Sigmoid colon (tissue), 7 donors: ENCODE measurements at places on chromosomes 3 and 15. TPM values are rescaled to one million over a fixed set of nuclear protein-coding genes. Genes with fewer than 3 reads are reported as not detected.

The PGBD4 gene
- 1.3 TPM for total RNA-seq

The BFSP2 gene
- total RNA-seq = not detected

The C3orf62 gene
- total RNA-seq = 19.4 TPM

DNA sequence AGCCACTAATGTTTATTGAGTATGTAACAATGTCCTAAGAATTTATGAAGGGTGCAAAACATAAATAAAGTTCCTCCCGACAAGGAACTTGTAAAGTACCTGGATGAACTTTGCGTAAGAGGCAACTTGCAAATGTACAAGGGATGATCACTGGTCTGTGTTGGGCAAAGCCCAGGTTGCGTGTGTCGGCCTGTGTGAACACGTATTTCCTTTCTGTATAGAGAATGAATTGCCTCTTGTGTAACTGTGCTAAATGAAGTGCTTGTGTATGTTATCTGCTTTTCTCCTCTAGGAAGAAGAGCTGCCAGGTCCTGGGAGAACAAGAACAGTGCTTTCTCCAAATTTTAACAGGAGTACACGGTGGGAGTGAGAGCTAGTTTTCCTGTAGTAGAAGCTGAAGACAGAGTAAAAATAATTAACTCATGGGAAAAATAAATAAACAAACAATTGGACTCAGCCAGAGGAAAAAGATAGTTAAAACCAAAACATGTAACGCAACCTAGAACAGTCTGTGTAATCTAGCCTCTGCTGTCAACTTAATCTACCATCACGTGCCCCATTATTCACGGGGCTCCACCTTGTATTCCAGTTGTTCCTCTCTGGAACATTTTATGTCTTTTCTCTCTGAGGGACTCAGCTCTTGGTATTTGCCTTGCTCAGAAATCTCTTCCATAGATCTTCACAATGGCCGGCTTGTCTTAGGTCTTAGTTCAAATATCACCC lies 83.7 kb upstream of the RASGRP1 start:
- no peaks in the 10 kb centered on the region for H3K36me3 ChIP-seq
- no peak for DNase-seq
- no peak overlapping the region for H3K4me3 ChIP-seq
- H3K27me3 ChIP-seq = no peaks in the 10 kb centered on the region
- H3K4me1 ChIP-seq = no peaks in the 10 kb centered on the region
- no peak overlapping the region for H3K27ac ChIP-seq

DNA sequence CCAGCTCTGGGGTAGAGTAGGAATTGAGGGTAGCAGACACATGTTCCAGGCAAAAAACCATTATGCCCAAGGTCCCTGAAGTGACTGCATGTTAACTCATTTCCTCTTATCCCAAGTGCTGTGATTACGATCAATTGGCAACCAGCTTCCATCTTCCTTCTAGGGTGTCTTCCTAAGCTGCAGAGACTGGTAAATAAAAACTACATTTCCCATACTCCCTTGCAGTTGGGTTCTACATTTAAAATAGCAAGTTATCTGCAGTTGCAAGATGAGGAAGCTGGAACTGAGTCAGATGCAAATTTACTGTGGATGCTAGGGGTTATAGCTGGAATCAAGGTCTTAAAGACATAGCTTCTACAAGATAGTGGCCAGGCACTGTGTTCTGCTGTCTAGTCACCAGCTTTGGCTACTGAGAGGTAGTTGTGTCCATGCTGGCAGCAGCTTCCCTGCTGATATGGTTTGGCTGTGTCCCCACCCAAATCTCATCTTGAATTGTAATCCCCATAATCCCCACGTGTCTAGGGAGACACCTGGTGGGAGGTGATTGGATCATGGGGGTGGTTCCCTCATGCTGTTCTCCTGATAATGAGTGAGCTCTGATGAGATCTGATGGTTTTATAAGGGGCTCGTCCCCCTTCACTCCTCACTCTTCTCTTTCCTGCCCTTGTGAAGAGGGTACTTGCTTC lies 51.3 kb upstream of the FBN1 start:
- H3K4me3 ChIP-seq = no peak overlapping the region
- DNase-seq = no peak
- no peaks in the 10 kb centered on the region for H3K4me1 ChIP-seq
- no peaks in the 10 kb centered on the region for H3K27me3 ChIP-seq
- H3K36me3 ChIP-seq = no peaks in the 10 kb centered on the region

The FAM3D gene
- total RNA-seq = not detected

DNA sequence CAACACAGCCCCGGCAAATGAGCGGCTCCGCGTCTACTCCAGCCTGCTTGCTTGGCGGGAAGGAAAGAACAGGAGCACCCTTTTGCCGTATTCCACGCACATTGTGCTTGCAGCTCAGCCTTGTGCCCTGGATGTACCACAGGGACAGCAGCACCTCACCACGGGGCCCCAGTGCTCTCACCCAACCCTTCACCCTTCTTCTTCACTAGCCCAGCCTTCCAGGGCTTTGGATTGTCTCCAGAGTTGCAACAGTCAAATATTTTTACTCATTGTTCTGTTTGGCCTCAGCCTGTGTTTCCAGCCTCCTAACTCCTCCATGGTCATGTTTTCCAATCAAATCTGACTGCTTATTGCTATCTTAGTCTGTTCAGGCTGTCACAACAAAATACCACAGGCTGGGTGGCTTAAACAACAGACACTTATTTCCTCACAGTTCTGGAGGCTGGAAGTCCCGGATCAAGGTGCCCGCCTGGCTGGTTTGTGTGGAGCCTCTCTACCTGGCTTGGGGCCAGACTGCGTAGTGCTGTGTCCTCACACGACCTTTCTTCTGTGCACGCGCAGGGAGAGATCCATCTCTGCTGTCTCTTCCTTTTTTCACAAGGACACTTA lies 79.2 kb upstream of the ABHD17C start:
- no peak overlapping the region for H3K4me3 ChIP-seq
- H3K27ac ChIP-seq = peak overlapping the region; percentile 48
- no peaks in the 10 kb centered on the region for H3K36me3 ChIP-seq

The CCDC80 gene
- total RNA-seq = 201 TPM

The WWTR1 gene
- total RNA-seq = 319 TPM

- H3K36me3 ChIP-seq = no peaks in the 10 kb centered on the region
- DNase-seq = no peak
- H3K27ac ChIP-seq = no peak overlapping the region
- no peaks in the 10 kb centered on the region for H3K4me1 ChIP-seq
- H3K4me3 ChIP-seq = no peak overlapping the region
- H3K27me3 ChIP-seq = no peaks in the 10 kb centered on the region
Observed at GRCh38 chr3:42473083-42473932, 29.1 kb upstream of the VIPR1 start.

GRCh38 chr3:151276038-151276686 lies 2.2 kb downstream of the P2RY14 start:
- H3K4me1 ChIP-seq = no peaks in the 10 kb centered on the region
- peak overlapping the region; percentile 1 for H3K27ac ChIP-seq
- no peaks in the 10 kb centered on the region for H3K27me3 ChIP-seq
- peak overlapping the region; percentile 33 for H3K4me3 ChIP-seq
- no peak for DNase-seq
- no peaks in the 10 kb centered on the region for H3K36me3 ChIP-seq

GRCh38 chr3:54681706-54682105 lies 246.2 kb downstream of the LRTM1 start:
- no peaks in the 10 kb centered on the region for H3K27me3 ChIP-seq
- H3K4me1 ChIP-seq = no peaks in the 10 kb centered on the region
- no peak overlapping the region for H3K4me3 ChIP-seq
- H3K27ac ChIP-seq = no peak overlapping the region
- no peaks in the 10 kb centered on the region for H3K36me3 ChIP-seq
- DNase-seq = no peak

DNA sequence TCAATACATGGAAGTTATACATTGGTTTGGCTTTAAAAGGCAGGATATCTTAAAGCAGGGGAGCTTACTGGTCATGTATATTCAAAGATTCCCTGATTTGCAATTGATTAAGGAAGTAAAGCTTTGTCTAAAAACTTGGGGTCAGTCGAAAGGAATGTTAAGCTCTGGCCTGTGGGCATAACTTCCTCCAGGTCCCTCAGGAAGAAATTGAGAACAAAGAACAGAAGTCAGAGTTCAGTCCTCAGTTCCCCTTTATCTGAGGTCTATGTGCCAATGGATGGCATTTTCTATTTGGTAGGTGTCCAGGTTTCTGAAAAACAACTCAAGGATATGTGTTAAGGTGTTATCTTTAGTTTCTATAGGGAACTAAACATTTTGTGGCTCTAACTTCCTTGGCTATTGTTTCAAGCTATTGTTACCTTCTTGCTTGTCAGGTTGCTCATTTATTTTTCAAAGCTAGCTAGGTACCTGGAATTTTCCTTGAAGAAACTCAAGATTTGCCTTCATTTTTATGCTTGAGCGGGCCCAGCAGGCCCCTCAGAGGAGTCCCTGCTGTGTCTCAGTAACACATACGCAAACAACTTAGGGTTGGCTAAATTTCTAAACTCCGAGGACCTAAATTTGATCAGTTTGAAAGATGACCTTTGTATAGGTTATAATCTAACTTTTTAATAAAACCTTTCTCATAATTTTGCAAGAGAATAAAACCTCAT lies 135.0 kb upstream of the UBE2E2 start:
- no peak overlapping the region for H3K27ac ChIP-seq
- H3K4me3 ChIP-seq = no peak overlapping the region
- H3K36me3 ChIP-seq = no peaks in the 10 kb centered on the region
- no peaks in the 10 kb centered on the region for H3K27me3 ChIP-seq

DNA sequence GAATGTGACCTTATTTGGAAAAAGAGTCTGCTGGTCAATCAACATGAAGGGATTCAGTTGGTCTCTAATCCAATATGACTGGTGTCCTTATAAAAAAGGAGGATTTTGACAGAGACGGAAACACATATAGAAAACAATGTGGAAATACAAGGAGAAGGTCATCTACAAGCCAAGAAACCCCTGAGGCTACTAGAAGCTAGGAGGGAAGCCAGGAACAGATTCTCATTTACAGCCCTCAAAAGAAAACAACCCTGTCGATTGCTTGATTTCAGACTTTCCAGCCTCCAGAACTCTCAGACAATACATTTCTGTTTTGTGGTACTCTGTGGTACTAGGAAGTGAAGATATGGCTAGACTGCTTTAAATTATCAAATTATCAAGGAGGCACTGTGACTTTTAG lies 162.9 kb upstream of the IGF1R start:
- no peak overlapping the region for H3K4me3 ChIP-seq
- no peaks in the 10 kb centered on the region for H3K27me3 ChIP-seq
- no peaks in the 10 kb centered on the region for H3K4me1 ChIP-seq

GRCh38 chr3:188817103-188817934 lies 354.5 kb upstream of the TPRG1 start:
- H3K36me3 ChIP-seq = no peaks in the 10 kb centered on the region
- no peak overlapping the region for H3K27ac ChIP-seq
- DNase-seq = no peak
- peaks cover 63% of the 10 kb centered on the region for H3K4me1 ChIP-seq
- no peak overlapping the region for H3K4me3 ChIP-seq

DNA sequence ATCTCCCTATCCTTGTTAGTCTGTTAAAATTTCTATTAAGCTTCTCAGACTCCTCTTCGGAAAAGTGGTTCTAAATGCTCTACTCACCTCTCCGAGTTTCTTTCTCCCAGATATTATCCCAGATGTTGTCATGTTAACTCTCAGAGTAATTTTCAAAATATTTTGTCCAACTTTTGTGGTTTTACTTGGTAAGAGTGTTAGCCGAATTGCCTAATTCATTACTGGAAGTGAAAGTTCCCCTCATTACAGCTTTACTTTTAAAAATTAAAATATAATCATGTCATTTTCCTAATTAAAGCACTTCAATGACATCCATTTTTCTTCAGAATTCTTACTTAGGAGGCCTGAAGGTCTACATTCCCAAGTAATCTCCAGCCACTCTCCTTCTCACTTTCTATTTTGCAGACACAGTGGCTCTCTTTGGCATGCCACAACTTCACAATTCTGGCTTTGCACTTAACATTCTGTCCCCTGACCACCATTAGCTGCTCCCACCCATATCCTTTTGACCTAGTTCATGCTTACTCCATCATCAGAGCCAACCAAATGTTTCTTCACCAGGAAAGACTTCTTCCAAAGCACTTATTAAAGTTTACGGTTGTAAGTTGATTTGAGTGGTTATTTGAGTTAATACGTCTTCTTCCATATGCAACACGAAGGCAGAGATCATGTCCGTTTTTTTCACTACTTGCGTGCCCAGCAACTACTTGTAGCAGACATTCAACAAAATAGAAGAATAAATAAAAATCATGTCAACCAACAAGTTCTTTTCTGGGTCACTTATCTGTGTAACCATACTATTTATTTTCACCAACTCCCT lies 10.2 kb upstream of the TIPARP start:
- H3K4me3 ChIP-seq = no peak overlapping the region
- no peak overlapping the region for H3K27ac ChIP-seq
- no peaks in the 10 kb centered on the region for H3K36me3 ChIP-seq
- no peaks in the 10 kb centered on the region for H3K27me3 ChIP-seq

DNA sequence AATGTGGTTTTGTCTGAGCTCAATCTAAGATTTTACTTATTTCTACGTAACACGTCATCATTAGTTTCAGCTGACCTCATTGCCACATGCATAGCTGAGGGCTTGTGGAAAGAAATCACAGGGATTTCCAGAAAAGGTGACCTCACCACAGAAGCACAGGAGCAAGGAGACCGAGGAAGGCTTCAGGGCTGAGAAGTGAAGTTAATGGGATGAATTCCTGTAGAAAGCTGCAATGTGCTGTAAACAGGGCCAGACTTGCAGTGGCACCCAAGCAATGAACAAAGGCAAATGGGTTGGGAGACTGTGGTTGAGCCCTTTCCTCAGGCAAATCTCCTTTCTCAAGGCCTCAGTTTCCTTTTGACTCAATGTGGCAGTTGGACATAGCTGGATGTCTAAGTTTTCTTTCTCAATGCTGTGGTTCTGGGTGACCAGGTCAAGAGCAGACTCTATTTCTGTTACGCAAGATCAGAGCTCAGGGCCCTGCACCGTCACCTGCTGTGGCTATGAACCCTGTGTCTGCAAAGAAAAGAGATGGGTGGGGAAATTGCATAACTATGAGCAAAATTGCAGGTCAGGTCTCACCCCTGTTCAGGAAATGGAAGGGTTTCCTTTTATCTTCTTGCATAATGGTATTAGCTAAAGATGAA lies 252.2 kb upstream of the TBL1XR1 start:
- H3K27ac ChIP-seq = peak overlapping the region; percentile 81
- no peak overlapping the region for H3K4me3 ChIP-seq
- DNase-seq = no peak
- no peaks in the 10 kb centered on the region for H3K36me3 ChIP-seq

DNA sequence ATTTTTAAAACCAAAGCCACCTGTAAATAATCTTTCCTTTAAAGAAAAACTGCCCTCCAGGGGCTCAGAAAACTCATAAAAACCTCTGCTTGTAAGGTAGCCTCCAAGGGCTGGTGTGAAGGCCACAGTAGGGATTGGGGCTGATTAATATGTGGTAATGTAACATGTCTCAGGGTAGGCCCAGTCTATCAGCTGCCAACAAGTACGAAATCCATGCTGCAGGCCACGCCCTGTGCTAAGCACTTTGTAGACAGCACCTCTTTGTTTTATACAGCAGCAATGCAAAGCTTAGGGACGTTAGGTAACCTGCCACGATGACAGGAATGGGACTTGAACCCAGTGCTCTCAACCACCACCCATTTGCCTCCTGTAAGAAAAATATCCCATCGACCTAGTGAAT lies 65.6 kb upstream of the PRICKLE2 start:
- peaks cover 26% of the 10 kb centered on the region for H3K4me1 ChIP-seq
- no peak for DNase-seq
- peak overlapping the region; percentile 48 for H3K27ac ChIP-seq
- H3K36me3 ChIP-seq = no peaks in the 10 kb centered on the region
- no peak overlapping the region for H3K4me3 ChIP-seq

The CNTN4 gene
- total RNA-seq = 7.5 TPM

- H3K36me3 ChIP-seq = no peaks in the 10 kb centered on the region
- DNase-seq = no peak
- peaks cover 28% of the 10 kb centered on the region for H3K4me1 ChIP-seq
Observed at GRCh38 chr3:115018694-115019093, 128.4 kb downstream of the ZBTB20 start.

The ANKRD63 gene
- not detected for total RNA-seq
